CD14-positive monocyte (primary cell): ENCODE measurements at places on chromosomes 16 and 17. TPM values are rescaled to one million over a fixed set of nuclear protein-coding genes. Genes with fewer than 3 reads are reported as not detected.

- no peak for DNase-seq
Observed at GRCh38 chr16:79587897-79588296, 12.6 kb downstream of the MAF start.

DNA sequence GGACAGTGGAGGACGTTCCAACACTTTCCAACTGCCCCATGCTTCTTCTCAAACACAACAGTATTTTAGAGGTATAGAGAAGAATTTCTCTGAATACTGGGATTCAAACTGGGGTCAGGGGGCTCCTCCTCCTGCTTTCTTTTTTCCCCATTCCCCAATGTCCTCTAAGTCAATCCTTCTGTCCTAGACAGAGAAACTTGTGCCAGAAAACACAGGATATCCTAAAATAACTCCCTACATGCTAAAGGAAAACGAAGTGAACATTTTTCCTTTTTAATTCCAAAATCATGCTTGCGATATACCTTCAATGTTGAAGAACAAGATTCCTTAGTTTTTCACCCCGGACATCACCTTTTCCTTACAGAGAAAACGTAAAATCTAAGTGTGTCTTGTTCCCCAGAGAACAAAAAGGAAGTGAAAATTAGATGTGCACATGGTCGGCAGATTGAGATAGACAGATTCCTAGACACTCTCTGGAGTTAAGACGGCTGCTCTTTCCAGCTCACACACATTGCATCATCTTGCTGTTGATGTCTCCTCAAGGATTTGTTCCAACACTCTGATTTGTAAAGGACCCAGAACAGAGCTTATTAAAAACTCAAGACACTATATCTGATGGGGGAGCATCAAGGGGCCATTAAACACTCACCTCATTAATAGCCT lies 228.2 kb downstream of the GRIN2A start:
- DNase-seq, result no peak

- DNase-seq, result no peak
Observed at GRCh38 chr16:86184185-86184584, 285.2 kb downstream of the IRF8 start.

GRCh38 chr17:27109346-27109745 lies 184.6 kb upstream of the WSB1 start:
- DNase-seq, result no peak

DNA sequence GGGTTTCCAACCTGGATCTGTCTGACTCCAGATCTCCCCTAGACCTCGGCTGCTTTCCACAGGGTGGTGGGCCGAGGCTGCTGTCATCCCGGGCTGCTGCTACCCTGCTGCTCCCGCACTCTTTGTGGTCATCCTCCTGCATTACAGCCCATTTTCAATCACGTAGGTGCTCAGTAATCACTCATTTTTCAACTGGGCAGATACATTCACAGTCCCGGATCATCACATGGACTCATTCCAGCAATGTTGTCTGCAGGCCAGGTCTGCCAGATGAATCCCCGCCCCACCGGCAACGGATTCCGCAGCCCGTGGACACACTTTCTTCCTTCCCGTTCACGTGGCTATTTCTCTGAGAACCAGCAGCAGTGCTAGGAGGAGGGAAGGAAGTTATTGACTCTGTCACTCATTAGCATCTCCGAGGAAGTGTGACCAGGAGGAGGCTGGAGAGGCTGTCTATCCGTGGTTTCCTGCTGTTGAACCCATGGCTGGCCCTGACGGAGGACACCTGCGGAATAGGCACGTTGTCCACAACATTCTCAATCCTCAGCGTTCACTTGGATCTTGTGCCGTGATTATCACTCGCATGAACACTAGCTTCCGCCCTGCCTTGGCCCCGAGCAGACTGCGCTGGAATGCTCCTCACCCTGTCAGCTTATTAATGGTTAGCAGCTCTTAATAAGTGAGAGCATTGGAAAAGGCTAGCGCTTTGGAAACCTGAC lies 14.7 kb upstream of the ZCCHC14 start:
- DNase-seq, result peak; percentile 25

DNA sequence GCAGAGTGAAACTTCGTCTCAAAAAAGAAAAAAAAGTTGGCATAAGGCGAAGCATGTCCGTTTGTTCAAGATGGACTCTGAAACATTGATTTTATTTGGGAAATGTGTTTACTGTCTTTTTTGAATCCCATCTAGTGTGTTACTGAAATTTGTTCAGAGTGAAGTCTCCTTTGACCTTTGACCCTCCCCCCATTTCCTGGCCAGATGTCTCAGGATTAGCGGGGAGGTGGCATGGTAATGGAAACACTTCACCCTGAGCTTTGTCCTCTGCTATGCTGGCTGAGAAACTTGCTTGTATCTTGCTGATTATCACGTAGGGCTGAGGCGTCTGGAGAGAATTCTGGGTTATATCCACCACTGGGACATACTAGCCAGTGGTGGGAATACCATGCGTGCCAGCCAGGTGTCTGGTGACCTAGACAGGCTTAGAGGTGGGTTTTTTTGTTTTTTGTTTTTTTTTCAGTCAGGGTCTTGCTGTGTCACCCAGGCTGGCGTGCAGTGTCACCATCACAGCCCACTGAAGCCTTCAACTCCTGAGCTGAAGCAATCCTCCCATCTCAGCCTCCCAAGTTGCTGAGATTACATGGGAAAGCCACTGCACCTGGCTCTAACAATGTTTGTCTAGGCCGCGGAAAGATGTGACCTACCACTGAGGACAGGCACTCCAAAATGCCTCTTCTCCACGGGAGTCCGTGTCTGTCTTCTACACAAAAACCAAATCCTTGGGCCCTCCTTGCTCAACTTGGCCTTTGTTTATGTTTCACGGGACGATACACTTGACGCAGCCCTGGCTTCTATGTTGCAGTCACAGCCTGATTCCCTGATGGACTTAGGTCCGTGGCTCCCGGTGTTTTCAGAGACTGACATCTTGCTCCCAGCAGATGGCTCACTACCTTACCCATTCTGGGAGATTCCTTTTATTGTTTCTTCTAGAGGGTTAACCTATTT lies 6.6 kb upstream of the GALK1 start:
- DNase-seq, result no peak

- DNase-seq, result no peak
Observed at GRCh38 chr17:80311216-80311827, 50.7 kb downstream of the RNF213 start.

TPSG1 gene
- not detected for polyA plus RNA-seq

DNA sequence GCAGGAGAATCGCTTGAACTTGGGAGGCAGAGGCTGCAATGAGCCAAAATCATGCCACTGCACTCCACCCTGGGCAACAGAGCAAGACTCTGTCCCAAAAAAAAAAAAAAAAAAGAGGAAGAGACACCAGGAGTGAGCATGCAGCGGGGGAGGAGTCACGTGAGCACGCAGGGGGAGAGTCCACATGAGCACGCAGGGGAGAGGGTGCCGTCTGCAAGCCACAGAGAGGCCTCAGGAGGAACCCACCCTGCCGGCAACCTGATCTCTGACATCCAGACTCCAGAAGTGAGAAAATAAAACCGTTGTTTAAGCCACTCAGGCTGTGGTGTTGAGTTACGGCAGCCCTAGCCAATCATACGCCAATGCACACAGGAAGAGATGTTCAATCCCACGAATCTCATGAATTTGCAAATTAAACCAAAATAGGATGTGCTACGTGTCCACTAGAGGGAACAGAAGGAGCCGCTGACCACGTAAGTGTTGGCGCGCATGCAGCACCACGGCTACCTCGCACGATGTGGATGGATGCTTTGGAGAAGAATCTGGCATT lies 42.2 kb downstream of the CCDC57 start:
- DNase-seq, result peak; percentile 78

- no peak for DNase-seq
Observed at GRCh38 chr16:4048481-4048880, 67.8 kb downstream of the ADCY9 start.

MC1R gene
- 0.21 TPM for polyA plus RNA-seq

- DNase-seq, result no peak
Observed at GRCh38 chr16:71296584-71297340, 7.6 kb upstream of the CMTR2 start.

DNA sequence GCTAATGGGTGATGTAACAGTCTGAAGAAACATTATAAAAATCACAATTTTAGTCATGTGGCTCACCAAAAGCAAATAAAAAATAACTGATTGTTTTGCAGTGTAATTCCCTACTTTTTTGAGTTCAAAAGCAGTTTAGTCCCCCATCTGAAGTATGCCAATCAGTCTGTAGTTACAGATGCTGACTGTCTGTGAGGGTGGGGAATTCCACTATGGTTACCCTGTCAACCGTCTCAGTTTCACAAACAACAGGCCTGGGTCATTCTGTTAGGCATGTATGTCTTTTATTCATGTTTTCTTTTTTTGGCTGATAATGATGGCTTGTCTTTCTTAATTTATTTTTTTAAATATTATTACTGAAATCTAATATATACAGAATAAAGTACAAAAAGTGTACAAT lies 69.3 kb downstream of the STXBP4 start:
- no peak for DNase-seq
